HFFc6 (cell line): ENCODE measurements at places on chromosomes 3 and 15. TPM values are rescaled to one million over a fixed set of nuclear protein-coding genes. Genes with fewer than 3 reads are reported as not detected.

TNFAIP8L3 gene
- total RNA-seq, result 0.17 to 0.39 TPM (median 0.30 TPM) in 3 replicates

GRM7 gene
- total RNA-seq, result not detected in 3 replicates

DNA sequence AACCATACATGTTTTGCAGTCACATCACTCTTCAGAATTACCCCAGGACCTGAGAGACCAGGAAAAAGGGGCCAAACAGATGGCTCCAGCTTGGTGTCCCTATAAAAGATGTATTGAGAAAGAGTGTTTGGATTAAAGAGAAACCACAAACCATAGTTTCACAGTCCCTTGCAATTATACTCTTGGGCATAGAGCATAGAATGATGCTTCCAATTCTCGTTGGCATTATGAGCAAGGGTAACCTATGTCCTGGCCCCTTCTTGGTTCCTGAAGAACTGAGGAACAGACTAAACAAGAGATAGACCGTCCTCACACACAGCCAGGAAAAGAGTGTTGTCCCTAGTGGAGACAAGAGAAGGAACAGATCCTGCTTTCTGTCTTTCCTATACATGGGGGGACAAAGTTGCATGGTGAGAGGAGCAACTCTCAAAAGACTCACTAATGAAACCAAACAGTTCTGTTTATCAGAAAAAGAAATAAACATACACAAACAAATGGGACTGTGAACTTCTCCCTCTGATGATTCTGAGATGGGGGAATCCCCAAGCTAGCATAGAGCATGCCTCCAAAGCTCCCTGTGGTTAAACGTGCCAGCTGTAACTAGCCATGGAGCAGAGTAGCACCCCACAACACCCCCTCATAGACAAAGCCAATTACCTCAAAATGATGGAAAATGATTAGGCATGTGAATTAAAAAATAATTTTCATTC, 908.6 kb downstream of the NTRK3 start:
- H3K4me3 ChIP-seq, result no peak overlapping the region; the same call in 1 of the 2 replicates
- no peak overlapping the region; the same call in 1 of the 2 replicates for H3K27ac ChIP-seq
- peaks cover 27% of the 10 kb centered on the region for H3K4me1 ChIP-seq
- DNase-seq, result no peak
- 0 out of 2 replicates have a peak, but pooled peaks cover 3% of the 10 kb centered on the region for H3K27me3 ChIP-seq

DNA sequence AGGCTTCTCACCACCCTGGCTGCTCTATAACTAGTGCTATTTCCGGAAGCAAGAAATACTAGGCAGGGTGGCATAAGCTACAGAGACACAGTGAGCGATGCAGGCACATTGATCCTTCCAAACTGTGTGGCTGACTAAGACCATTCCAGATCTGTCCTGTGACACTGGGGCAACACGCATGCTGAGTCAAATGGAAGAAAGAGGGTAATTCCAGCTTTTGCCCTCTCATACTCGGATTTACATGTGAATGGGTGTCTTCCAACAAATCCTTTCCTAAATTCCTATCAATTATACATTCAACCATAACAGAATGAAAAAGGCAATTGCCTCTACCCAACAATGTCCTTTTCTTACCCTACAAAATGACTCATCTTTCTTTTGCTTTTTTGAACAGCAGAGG, 5.1 kb downstream of the FSIP1 start:
- peak overlapping the region; percentile 16 for H3K27ac ChIP-seq
- no peak overlapping the region for H3K4me3 ChIP-seq
- peaks cover 4% of the 10 kb centered on the region for H3K27me3 ChIP-seq
- H3K4me1 ChIP-seq, result peaks cover 12% of the 10 kb centered on the region
- no peak for DNase-seq

DNA sequence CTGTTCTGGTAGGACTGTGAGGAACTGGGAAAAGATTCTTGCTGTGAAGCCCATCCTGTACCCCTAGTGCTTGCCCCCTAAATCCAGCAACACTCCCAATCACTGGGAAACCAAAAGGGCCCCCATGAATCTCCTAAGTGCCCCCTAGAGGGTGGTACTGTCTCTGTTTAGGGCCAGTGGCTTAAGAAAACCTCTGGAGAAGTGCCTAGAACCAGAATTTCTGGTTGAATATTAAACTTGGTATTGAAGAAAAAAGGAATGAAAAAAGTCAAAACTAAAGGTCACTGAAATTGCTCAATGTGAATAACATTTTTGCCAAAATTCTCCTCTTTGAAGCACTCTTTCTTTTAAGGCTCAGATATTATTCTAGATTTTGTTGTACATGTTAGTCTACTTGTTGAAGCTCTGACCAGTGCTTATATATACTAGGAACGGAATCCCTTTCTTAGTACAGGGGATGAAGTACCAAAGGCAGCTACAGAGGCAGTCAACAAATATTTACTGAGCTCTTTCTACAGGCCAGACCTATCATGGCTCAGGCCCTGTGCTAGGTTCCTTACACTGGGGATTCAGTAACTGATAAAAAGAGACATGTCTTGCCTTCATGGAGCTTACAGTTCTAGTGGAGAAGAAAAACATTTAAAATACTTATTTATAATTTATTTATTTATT, 138.8 kb downstream of the MYLK start:
- H3K36me3 ChIP-seq, result peaks cover 70% of the 10 kb centered on the region
- no peak for DNase-seq
- peaks cover 7% of the 10 kb centered on the region for H3K27me3 ChIP-seq

DNA sequence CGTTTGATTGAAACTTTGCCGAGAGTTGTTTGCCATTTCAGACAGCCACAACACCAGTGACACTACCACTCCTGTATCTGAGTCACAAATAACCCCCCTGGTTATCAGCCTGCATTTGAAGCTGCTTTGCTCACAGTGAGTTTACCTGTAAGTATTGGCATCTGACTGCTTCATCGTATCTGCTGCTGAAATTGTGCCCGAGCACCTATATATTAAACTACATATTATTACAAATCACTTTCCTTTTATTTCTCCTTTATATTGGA, 39.2 kb upstream of the SPSB4 start:
- no peak for DNase-seq
- H3K27me3 ChIP-seq, result peaks cover 3% of the 10 kb centered on the region
- H3K4me1 ChIP-seq, result no peaks in the 10 kb centered on the region
- H3K4me3 ChIP-seq, result no peak overlapping the region

DNA sequence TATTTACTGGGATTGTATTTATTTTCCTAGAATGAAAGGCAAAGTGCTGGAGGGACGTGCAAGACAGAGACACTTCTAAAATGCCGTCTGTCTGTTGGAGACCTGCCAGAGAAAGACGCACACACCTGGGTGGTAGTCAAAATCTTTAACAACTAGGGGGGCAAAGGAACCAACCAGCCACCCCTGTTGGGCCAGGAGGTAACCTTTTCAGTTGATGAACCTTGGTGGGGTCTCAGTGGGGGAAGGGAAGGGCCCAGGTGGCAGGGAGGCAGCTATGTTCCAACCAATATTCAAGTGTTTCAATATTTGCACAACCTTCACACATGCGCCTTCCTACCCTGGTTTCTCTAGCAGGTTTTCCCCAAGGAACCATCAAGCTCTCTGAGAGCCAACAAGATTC, 99.0 kb downstream of the MEGF11 start:
- no peaks in the 10 kb centered on the region for H3K4me1 ChIP-seq
- H3K4me3 ChIP-seq, result no peak overlapping the region
- no peaks in the 10 kb centered on the region for H3K36me3 ChIP-seq
- no peak for DNase-seq
